ENCODE measurements at places on chromosomes 1 and 21.

- peak; percentile 64 for DNase-seq
Measured at GRCh38 chr1:206685334-206685768, 646 bp downstream of the MAPKAPK2 start.

GRCh38 chr1:36156329-36157114 is 562 bp downstream of the MAP7D1 start:
- peak; percentile 73 for DNase-seq

DNA sequence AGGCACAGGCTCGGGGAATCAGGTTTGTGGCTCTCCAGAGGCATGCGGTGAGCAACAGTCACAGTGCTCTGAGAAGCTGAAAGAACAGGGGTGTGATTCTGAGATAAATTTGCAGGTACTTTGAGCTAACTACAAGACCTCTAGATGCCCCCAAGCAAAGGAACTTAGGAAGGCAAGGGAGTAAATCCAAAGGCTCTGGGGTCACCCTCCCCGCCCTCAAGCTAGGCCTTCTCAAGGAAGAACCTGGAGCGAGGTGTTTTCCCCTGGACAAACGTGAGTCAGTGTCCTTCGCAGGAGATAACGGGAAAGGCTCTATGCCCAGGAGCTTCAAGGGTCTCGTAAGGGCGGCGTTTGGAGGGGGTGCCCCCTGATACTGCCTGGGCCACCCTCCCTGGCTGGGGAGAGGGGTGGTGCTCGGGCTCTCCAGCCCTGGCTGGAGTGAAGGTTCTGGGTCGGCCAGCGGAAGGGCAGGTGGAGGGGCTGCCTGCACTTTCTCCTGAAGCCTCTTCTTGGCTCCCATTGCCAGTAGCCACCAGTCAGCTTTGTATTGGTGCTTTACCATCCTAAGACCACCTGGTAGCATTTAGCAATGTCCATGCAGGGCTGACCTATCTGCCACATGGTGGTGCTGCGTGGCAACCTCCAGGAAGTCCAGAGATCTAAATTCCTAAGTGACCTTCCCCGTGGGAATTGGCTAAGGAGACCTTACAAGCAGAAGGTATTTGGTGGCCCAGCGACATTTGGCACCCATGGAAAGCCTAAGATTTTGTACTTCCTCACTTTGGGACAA is 44.0 kb downstream of the GPR161 start:
- no peak for DNase-seq

- peak; percentile 85 for DNase-seq
Measured at GRCh38 chr1:211577819-211578639, 932 bp downstream of the SLC30A1 start.

DNA sequence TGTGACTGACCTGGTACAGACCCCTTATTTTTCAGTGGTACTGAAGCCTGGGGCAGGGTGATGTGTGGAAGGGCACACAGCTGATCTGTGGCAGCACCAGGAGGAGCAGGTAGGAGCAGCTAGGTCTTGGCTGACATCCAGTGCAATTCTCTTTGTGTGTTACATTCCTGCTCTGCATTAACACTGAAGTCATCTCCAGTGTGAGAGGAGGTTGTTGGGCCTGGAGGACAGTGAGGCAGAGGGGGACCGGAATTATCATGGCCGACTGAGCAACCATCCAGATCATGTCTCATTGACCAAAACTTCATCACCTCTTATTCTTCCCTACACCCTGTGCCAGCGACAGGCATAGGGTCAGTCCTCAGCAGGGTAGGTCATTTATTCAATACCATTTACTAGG is 1.5 kb downstream of the SLAMF8 start:
- no peak for DNase-seq

DNA sequence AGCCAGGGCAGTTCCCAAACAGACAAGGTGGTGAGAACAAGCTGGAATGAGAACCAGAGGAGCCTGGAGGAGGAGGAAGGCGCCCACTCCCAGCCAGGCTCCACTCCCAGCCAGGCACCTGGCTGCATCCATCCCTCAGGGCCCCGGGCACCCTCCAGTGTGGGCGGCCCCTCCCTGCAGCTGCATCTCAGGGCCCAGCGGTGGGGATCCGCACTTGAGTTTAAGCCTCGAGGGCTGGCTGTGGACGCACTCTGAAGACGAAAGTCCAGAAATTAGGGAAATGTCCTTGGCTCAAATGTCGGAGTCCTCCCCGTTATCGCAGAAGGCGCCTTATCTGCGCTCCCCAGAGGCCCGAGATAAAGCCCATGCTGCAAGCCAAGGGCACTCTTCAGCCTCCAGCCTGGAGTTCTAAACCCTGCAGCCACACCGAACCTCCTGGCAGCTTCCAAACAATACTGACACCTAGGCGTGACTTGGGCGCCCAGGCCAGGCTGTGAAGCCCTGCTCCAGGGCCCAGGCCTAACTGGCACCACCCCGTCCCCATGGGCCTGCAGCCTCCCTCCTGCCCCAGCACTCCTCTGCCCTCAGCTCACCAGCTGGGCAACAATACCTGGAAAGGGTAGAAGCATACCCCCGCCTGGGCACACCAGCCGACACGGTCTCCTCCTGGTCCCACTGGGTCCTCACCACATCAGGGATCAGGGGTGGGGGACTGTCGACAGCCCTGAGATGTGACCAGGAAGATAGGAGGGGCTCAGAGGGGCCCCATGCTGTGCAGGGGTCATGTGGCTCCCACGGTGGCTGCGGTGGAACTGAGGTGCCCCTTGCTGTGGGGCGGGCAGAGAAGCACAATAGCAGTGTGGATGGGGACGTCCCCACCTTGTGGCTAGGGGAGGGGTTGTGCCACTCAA is 184.8 kb upstream of the VAMP3 start:
- DNase-seq, result no peak

- peak; percentile 93 for DNase-seq
Measured at GRCh38 chr1:156129687-156130577, 15.4 kb downstream of the LMNA start.

GRCh38 chr1:85394130-85394529 is 70.8 kb downstream of the DDAH1 start:
- DNase-seq, result no peak

DNA sequence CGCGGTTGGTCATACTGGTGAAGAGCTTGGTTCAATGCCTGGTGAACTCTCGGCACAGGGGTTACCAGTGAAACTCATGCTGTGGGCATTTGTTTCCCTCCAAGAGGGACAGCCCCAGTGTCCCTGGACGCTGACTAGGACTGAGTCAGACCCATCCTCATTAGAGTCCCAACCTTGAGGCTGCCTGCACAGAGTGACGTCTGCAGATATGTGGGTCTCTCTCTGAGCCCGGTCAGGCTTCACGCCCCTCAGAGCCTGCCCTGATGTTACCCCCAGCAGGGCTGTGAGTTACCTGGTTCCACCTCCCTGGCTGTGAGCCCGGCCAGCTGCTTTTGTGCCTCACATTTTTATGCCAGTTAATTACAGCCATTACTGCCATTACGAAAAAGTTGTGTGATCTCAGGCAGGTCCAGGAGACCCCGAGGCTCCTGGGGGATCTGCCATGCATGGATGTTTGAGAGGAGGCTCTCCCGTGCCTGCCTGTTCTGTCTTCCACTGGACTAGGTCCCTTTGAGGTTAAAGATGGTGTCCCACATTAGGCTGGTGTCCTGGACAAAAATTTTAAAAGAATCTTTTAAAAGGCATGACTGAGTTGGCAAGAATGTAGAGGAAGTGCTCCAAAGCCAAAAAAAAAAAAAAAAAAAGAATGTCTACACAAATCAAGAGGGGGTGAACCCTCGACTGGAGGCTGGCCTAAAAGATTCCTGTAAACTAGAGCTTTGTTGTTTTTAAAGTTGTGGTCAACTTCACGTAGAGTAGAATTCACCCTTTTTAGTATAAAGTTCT is 36.6 kb upstream of the PADI1 start:
- DNase-seq, result peak; percentile 70

DNA sequence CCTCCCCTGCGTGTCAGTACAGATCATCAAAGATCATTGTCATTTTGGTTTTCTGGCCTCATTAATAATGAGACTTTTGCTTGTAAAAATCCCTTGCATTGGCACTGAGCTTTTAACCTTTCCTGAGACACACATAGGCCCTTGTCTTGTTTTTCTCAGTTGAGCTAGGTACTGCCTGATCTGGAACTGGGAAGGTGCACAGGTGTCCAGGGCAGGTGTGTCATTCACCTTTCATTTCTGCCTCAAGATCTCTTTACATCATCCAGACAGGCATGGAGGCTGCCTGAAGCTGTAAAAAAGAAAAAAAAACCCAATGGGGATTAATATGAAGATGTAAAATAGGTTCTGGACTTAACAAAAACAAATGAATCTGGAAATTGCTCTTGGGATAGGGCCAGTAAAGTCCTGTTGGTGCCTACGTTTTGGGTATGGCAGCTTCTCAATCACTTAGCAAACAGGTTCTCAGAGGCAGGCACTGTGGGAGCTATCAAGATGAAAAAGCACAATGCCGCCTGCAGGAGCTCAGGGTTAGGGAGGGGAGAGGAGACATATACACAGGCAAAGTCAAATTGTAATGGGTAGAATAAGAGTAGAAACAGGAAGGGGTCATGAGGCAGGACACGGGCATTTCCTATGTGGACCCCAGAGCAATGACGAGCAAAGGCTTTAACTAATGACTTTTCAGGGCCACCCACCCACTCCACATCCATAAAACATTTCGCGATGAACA is 1.0 kb upstream of the KCNC4 start:
- DNase-seq, result no peak

- no peak for DNase-seq
Measured at GRCh38 chr1:61322769-61323168, 240.4 kb downstream of the NFIA start.

DNA sequence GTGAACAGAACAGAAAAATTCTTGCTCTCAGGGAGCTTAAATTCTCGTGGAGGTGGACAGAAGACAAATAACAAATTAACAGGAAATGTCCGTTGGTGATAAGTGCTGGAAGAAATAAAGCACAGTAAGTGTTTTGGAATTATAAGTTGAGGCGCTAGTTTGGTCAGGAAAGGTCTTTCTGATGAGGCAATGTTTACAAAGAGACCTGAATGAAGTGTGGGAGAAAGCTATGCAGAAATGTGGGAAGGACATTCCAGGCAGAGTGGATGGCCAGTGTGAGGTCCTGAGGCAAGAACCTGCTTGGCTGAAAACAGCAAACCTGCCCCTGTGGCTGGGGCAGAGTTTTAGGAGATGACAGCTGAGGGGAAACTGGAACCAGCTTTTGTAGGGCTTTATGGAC is 23.3 kb downstream of the NGF start:
- DNase-seq, result peak; percentile 37

- DNase-seq, result no peak
Measured at GRCh38 chr1:12201352-12202189, 28.3 kb upstream of the VPS13D start.

DNA sequence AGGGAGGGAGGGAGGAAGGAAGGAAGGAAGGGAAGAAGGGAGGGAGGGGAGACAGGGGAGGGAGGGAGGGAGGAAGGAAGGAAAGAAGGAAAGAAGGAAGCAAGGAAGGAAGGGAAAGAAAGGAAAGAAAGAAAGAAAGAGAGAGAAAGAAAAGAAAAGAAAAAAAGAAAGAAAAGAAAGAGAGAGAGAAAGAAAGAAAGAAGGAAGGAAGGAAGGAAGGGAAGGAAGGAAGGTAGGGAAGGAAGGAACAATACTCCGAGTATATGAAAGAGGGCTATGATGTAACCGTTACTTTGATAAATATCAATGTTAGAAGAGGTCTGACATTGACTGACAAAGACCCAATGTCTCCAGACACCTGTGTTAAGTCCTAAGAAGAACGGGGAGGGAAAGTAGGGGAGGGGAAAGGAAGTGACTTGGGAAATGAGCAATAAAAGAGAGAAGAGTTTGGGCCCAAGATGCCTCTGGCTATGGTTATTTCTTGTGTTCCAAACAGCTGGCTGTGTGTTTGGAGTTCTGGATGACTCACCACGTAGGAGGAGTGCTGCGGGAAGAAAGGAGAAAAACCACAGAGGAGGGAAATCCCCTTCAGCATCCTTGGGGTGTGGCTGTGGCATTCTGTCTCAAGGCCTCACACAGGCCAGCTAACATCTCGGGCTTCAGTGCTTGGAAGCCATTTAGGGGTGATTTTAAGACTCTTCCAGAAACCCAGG is 37.0 kb upstream of the RXRG start:
- peak; percentile 86 for DNase-seq

DNA sequence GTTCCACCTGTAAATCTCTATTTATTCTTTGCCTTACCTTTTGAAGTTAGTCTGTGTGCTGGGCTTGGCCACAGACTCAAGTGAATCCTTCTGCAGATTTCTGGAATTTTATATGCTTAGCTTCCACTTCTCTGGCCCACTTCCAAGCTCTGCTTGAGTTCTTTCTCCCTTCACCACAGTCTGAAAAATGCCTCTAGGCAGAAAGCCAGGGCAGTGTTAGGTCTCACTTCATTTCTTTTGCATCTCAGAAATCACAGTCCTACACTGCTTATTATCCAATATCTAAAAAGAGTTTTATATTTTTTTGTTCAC is 48.9 kb downstream of the INKA2 start:
- peak; percentile 13 for DNase-seq

DNA sequence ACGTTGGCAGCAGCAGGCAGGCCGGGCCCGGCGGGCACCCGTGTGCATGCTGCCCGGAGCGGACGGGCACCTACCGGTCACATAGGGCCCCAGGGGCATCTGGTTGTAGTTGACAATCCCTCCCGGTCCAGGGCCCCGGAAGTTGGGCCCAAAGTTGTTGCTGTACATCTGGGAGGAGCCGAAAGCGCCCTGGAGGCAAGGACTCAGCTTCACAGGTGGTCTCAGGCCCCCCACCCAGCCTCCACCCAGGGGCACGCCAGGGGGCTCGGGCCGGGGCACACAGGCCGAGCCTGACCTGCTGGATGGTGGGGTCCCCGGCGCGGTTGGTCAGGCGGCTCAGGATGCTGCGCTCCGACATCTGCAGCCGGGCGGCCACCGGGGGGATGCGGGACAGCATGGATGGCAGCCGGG is 60.6 kb downstream of the KCNAB2 start:
- no peak for DNase-seq

GRCh38 chr1:157286646-157287420 is 148.6 kb upstream of the ETV3 start:
- DNase-seq, result no peak

- DNase-seq, result no peak
Measured at GRCh38 chr1:186738926-186739325, 58.7 kb upstream of the PTGS2 start.

- no peak for DNase-seq
Measured at GRCh38 chr1:169474302-169474995, 11.3 kb downstream of the SLC19A2 start.

- no peak for DNase-seq
Measured at GRCh38 chr1:49104575-49104974, 327.9 kb upstream of the BEND5 start.

DNA sequence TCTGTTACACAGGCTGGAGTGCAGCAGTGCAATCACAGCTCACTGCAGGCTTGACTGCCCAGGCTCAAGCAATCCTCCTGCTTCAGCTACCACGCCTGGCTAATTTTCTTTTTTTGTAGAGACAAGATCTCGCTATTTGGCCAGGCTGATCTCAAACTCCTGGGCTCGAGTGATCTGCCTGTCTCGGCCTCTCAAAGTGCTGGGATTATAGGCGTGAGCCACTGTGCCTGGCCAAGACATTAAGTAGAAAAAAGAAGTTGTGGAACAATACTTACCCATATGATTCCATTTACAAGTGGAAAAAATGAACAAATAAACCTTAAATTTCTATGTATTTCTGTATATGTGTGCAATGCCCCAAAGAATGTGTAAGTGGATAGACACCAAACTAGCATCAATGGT is 30.3 kb upstream of the ID3 start:
- DNase-seq, result no peak

- no peak for DNase-seq
Measured at GRCh38 chr1:184362876-184363275, 24.0 kb upstream of the C1orf21 start.

Measured in urothelium cell line (cell line).